ENCODE measurements at places on chromosomes 4 and X.

- DNase-seq = no peak
Observed at GRCh38 chr4:14867847-14868246, 134.4 kb upstream of the CPEB2 start.

DNA sequence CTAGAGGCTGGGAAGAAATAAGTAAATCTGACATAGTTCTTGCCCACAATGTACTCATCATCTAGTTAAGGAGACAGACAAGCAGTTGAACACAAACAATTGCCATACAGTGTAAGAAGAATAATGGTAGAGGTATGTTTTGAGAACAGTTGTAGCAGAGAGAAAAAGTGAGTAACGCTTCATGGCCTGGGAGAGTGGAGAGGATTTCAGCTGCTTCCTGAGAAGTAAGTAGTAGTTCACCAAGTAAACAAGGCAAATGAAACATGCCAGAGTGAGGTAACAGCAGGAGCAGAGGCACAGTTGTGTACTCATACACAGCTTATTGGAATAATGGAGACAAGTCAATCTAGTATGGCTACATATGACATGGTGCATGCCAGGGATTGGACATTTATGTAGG is 53.6 kb upstream of the RAP2C start:
- no peak for DNase-seq

DNA sequence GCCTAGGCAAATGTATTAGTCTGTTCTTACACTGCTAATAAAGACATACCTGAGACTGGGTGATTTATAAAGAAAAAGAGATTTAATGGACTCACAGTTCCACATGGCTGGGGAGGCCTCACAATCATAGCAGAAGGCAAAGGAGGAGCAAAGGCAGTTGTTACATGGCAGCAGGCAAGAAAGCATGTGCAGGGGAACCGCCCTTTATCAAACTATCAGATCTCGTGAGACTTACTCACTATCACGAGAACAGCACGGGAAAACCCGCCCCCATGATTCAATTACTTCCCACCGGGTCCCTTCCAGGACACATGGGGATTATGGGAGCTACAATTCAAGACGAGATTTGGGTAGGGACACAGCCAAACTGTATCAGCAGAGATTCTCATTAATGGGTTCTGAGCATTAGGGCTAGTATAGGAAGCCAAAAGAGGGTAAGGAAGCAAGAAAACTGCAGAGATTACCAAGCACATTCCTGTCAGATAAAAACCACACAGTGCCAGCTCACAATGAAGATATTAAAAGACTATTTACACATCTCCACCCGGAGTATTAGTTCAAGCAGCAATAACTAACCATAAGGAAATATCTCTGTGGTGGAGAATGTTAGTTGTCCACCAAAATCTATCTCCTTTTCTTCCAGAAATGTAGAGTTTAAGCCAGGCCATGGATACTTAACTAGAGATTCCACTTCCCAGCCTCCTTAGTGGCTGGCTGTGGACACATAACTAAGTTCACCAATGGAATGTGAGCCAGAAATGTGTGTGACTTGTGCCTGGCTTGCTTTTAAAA is 61.2 kb upstream of the HOPX start:
- no peak for DNase-seq

DNA sequence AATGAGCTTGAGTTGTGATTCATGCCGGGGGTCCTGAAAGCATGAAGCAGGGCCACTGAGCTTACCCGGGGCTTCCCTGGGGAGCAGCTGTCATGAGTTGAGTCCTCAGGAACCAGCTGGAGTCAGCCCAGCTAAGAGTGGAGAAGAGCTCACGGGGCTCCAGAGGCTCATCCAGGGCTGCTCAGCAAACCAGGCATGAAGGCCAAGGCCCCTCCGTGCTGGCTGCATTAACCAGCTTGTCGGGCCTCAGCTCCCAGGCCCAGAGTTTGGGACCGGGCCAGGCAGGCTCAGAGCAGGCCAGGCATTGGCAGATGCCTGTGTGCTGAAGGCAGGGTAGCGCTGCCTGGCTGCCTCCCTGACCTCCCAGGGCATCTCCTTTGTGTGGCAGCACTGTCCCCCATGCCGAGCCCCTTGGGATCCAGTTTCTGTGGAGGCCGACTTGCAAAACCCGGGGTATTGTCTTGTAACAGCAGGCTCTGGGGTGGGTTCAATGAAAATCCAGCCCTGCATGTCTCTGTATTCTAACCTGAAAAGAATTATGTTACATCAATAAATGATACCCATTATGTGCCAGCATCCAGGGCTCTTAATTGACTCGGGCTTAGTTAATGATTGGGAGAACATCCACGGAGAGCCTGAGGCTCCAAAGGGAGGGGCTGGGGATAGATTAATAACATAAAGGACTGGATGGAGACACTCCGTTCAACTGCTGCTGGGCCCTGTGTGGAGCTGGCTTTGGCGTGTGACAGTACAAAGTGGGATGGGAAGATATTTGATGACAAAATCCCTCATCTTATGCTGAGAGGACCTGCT is 68.0 kb upstream of the MSX1 start:
- no peak for DNase-seq

DNA sequence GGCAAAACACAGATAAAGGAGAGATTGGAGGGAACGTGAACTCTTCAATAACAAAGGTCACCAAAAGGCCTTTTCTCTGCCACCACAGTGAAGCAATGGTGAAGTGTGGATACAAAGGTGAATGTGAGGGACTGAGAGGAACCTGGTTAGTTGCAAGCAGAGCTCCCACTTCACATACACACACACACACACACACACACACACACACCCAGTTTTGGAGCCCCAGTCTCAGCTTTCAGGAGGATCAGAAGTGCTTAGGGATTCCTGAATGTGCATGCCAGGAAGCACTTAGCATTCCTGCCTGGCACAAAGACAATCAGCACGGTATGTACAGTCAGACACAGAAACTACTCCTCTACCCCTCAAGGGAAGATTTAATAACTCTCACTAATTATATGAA is 71.5 kb downstream of the ARHGEF9 start:
- no peak for DNase-seq

- no peak for DNase-seq
Observed at GRCh38 chr4:84799318-84799717, 167.2 kb downstream of the WDFY3 start.

GRCh38 chrX:38652934-38653442 is 91.6 kb downstream of the TSPAN7 start:
- DNase-seq = no peak

DNA sequence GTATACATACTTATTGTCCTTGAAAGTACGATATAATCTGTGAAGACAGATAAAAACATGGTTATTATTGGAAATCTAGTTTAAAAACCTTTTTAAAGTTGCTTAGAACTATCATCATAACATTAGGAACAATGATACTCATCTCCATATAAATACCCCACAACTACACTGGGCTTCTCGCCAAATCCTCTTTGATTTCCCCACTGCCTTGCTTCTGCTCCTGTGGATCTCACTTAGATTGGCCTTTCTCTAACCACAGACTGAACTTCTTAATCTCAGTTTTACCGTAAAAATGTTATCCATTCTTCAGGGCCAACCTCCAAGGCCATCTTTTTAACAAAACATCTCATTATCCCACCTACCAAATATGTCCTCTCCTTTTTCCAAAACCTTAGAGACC is 77.6 kb downstream of the PRKG2 start:
- no peak for DNase-seq

- no peak for DNase-seq
Observed at GRCh38 chr4:161404346-161405110, 759.3 kb downstream of the FSTL5 start.

DNA sequence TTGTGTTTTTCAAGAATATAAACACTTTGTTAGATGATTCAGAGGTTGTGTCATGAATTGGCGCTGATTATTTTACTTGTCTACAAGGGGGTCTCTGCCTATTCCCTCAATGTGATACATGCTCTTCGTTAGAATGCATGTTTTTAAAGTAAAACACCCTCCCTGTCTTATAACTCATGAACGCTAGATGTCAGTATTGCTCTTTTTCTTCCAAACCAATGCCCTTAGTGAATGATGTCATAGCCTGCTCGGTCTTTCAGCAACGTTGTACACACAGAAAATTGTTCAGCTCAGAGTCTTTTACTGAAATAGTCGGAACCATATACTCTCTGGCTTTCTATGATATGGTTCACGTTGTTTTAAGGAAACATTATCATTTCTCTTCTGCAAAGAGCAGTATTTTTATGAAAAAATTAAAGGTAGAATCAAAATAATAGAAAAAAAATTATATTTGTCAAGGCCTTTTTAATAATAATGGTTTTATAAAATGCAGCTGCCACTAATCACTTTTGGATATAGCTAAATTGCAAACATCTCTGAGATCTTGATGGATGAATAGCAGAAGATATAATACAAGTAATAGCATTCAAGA is 292.9 kb downstream of the TLL1 start:
- peak; percentile 1 for DNase-seq

DNA sequence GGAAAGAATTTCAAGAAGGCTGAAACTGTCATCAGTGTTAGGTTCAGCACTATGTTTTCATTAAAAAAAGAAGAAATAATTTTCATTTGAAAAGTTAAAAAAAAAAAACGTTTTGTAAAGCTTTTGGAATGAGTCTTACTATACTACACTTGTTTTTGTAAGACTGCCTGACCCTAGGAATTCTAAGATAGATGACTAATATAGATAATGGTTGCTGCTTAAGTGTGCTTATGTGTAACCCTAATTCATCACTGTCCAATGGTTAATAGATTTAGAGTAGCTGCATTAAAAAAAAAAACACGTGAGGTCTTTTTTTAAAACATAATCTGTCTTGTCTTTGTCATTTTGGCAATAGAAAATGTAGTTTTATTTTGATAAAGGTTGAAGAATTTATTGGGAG is 323.2 kb downstream of the IL1RAPL1 start:
- no peak for DNase-seq

- DNase-seq = no peak
Observed at GRCh38 chr4:294732-295131, 10.5 kb downstream of the ZNF732 start.

- no peak for DNase-seq
Observed at GRCh38 chrX:106286053-106286650, 118.0 kb downstream of the PWWP3B start.

DNA sequence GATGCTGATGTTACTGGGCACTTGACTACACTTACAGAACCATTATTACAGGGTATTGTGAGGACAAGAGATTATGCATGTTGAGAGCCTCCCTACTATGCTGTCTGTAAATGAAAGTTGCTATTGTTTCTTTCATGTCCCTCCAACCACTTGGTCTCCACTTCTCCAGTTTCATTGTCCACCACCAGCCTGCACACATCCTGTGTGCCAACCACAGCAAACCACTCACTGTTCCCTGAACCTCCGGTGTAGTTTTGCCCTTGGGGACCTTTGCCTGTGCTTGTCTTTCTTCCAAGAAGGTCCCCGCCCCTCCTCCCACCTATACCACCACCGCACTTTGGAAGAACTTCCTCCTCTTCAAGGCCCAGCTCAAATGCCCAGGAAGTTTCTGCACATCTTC is 43.1 kb upstream of the AFF2 start:
- no peak for DNase-seq

- DNase-seq = no peak
Observed at GRCh38 chrX:149950681-149951080, 12.4 kb upstream of the EOLA2 start.

GRCh38 chrX:15675490-15675921 is 10.9 kb upstream of the CLTRN start:
- peak; percentile 83 for DNase-seq

GRCh38 chr4:6562931-6563901 is 11.8 kb upstream of the MAN2B2 start:
- no peak for DNase-seq

DNA sequence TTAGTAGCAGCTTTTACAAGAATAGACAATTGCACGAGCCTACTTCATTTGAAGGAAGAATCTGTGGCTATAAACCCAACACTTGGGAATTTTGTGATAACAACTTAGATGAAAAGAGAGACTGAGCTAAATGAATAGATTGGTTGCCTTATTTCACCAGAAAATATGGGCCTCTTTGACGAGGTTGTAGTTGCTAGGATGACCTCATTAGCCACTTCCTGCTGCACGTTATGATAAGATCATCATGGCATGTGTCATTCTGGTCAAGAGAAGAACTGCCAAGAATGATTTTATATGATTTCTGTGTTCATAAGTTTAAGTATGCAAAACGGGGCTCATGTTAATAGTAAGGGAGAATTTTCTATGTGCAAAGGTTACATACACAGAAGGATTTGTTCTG is 321.9 kb upstream of the GIMD1 start:
- no peak for DNase-seq

- no peak for DNase-seq
Observed at GRCh38 chr4:61938250-61938846, 738.2 kb downstream of the ADGRL3 start.

- DNase-seq = no peak
Observed at GRCh38 chrX:68651110-68651509, 3.6 kb downstream of the STARD8 start.

GRCh38 chr4:99029018-99029735 is 33.7 kb downstream of the METAP1 start:
- DNase-seq = no peak

GRCh38 chr4:152588869-152589268 is 53.0 kb upstream of the FBXW7 start:
- no peak for DNase-seq

- no peak for DNase-seq
Observed at GRCh38 chr4:173056271-173056670, 112.3 kb upstream of the GALNT7 start.

DNA sequence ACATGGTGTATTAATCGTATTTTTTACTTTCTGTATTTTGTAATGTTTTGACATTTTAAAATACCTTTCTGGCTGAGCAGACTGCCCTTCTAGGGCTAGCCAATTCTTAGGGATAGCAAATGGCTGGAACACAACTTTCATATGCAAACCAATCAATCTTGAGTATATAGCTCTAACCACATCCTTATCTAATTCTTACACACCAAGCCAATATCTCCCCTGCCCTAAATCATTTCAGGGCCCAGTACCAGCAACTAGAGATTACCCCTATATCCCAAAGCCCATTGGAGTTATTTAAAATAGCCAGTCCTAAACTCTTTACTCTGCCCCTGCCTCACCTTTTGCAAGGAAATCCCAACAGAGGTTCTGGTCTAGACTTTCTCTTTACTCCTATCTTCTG is 58.3 kb downstream of the INTS12 start:
- no peak for DNase-seq

DNA sequence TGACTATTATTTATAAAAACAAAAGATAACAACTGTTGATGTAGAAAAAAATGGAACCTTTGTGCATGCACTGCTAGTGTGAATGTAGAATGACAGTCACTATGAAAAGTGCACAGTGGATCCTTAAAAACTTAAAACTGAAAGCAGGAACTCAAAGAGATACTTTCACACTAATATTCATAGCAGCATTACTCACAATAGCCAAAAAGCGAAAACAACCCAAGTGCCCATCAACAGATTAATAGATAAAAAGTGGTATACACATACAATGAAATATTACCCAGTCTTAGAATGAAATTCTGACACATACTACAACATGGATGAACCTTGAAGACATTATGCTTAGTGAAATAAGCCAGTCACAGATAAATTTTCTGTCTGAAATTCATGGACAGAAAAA is 23.8 kb downstream of the CENPC start:
- no peak for DNase-seq
